ENCODE measurements at places on chromosomes 16 and 17. TPM values are rescaled to one million over a fixed set of nuclear protein-coding genes. Genes with fewer than 3 reads are reported as not detected.

- no peak for DNase-seq
Measured at GRCh38 chr17:73155410-73156165, 9.2 kb upstream of the SSTR2 start.

DNA sequence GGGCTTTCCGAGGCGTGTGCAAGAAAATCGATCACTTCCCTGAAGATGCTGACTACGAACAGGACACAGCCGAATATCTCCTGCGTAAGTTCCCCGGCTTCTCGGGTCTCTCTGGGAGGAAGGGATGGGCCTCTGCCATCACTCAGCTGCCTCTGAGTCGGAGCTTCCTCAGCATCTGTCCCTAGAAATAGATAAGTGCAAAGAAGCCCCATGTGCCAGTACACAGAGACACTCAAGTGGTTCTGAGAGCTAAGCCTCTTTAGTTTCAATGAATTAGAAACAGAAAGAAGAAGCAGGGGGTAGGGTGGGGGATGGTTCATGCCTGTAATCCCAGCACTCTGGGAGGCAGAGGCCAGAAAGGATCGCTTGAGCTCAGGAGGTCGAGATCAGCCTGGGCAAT lies 90.6 kb downstream of the CACNG3 start:
- no peak for DNase-seq

GRCh38 chr17:76496464-76496863 lies 4.8 kb downstream of the RHBDF2 start:
- DNase-seq: no peak

GRCh38 chr16:50767197-50767596 lies 25.3 kb downstream of the CYLD start:
- DNase-seq: no peak

GRCh38 chr16:22380529-22380928 lies 6.1 kb upstream of the CDR2 start:
- DNase-seq: no peak

- no peak for DNase-seq
Measured at GRCh38 chr16:17446661-17447060, 24.1 kb downstream of the XYLT1 start.

GRCh38 chr16:27351989-27352388 lies 38.2 kb downstream of the IL4R start:
- no peak for DNase-seq

DNA sequence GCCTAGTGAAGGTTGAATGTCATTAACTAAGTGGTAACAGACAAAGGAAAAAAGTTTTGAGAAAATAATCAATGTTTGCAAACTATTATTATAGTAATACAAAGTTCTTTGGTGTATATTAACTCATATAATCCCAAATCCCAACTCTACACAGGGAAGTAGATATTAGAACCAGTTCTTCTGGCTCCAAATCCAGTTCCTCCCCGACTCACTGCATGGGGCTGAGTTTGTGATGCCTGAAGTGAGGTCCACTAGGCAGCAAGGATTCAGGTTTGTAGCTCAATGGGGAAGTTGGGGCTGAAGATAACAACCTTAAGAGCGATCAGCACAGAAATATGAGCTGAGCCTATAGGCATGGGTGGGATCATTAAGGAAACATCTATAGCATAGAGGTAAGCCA lies 5.6 kb upstream of the SYNRG start:
- no peak for DNase-seq

DNA sequence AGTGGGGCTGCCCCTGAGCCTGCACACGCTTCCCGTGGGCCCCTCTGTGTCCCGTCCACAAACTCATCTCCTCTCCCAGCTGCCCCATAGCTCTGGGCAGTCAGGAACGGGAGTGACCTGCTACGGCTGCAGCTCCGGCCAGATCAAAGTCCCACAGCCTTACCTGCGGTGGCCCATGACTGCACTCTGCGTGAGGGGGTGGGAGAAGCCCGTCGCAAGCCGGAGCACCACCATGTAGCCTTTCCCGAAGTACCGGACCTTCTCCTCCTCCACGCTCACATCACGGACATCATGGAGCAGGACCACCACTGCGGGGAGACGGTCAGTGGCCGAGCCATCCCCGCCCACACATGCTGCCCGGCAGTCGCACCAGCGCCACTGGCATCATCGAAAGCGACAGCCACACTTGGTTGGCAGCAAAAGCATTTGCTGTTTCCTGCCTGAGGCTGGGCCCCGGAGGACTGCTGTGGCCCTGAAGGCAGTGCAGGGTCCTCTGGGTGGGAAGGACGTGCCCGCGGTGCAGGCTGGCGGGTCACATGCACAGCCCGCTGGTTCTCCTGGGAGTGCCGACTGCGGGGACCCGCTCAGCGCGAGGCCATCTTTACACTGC lies 6.2 kb downstream of the CYBC1 start:
- DNase-seq: no peak

DNA sequence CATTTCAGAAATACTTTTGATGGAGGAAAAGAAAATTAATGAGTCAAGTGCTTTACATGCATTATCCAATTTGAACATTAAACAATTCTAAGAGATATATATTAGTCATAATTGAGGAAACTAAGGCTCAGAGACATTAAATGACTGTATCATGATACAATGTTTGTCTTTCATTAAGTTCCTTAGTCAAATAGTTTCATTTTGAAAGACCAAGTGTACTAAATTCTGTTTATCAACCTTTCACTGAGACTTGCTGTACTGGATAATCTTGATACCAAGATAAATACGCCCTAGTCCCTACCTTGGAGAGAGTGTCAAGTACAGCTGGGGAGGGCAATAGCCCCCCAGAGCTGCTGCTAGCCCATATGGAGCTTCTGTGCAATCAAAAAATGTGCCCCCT lies 24.2 kb downstream of the TOM1L2 start:
- no peak for DNase-seq

GRCh38 chr17:53680745-53681144 lies 142.0 kb upstream of the KIF2B start:
- no peak for DNase-seq

DNA sequence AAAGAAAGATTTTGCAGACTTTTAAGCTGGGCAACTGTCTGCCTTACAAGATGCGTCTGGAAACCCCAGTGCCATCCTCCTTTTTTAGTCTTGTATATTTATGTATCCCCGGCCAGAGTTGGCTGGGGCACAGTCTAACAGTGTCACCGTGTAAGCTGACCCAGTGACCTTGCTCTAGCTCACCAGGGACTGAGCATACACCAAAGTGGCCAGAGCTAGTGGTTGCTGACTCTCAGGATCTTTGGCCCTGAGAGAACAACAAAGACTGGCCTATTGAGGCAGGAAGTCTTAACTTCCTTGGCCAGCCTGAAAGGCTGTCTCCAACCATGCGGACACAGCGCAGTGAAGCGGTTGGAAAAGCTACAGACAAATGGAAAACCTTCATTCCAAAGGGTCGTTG lies 745.2 kb downstream of the WWOX start:
- no peak for DNase-seq

- DNase-seq: no peak
Measured at GRCh38 chr16:69741519-69741918, 13.2 kb downstream of the NOB1 start.

Gene QPRT
- 182 TPM for polyA plus RNA-seq

Gene HSF5
- 0.37 TPM for polyA plus RNA-seq

Gene ZMYND15
- 0.46 TPM for polyA plus RNA-seq

Data from renal cortex interstitium (tissue), 15 donors.